Naive thymus-derived CD4-positive, alpha-beta T cell (primary cell): ENCODE measurements at places on chromosomes 5 and 9. TPM values are rescaled to one million over a fixed set of nuclear protein-coding genes. Genes with fewer than 3 reads are reported as not detected.

DNA sequence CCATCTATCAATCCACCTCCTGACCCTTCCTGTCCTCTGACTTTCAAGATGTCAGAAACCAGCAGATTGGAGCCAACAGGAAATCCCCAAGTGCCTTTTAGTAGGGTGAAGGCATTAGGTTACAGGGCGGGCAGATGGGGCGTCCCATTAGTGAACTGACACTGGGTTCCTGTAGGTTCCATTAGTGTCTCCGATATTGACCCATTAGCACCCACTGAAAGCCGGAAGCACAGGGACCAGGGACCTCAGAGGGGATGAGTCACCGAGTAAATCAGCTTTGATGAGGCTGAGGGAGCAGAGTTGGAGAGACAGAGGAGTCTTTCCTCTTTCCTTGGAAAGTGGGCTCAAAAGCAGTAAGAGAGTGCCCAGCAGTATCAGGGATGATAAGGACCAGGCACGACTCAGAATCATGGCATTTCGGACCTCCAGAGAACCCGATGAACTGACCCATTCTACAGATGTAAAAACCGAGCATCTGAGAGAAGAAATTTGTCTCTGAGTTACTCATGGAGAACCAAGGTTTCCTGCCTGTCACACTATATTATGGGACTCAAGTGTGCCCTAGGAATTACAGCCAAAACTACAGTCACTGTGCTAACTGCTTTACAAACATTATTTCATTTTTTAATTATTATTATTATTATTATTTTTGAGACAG is 47.2 kb upstream of the FABP6 start:
- DNase-seq: no peak

GRCh38 chr9:136996361-136997292 is at the start of gene CLIC3:
Gene CLIC3 (minus strand): TSS chr9:136996568. CDS start chr9:136996543, 25 bp downstream.
- peak; percentile 36 for DNase-seq

DNA sequence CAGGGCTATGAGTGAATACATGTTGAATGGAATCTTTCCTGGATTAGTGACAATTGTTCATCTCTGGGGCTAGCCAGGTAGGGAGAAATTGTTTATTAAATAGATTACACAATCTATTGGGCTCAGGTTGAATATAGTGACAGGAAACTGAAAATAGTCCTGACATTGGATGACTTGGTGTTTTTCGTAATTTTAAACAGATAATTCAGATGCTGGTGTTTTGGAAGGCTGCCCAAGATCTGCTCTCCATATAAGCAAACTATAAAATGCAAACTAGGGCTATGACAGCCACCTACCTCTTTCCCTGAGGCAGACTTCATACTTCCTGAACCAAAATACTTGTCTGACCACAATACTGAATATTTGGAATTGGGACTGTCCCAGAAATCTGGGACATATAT is 99.1 kb downstream of the ENC1 start:
- DNase-seq: no peak

Gene PCDHB14
- polyA plus RNA-seq: not detected

Gene TMEFF1
- polyA plus RNA-seq: not detected
